ENCODE measurements at places on chromosomes 16 and 17.

- no peak for DNase-seq
These were observed 72.9 kb upstream of the CLEC3A start for GRCh38 chr16:77949445-77949844.

DNA sequence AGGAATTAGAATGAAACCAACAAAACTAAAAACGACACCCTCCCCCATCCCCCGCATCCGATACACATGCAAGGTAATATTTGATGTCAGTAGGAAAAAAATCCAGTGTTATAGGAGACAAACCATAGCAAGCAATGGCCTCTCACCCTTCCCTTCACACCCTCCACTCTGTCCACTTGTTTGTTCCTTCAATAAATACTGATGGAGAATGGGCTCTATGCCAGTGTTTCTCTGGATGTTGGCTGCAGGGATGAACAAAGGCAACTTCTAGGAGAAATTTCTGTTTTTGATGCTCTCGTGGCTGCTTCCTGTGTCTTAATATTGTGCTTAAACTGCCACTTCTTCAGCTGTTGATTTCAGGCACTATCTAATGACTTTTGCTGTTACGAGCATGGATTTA, 98.8 kb downstream of the WWOX start:
- DNase-seq, result no peak

GRCh38 chr17:10271106-10271562, 72.7 kb upstream of the GAS7 start:
- no peak for DNase-seq

DNA sequence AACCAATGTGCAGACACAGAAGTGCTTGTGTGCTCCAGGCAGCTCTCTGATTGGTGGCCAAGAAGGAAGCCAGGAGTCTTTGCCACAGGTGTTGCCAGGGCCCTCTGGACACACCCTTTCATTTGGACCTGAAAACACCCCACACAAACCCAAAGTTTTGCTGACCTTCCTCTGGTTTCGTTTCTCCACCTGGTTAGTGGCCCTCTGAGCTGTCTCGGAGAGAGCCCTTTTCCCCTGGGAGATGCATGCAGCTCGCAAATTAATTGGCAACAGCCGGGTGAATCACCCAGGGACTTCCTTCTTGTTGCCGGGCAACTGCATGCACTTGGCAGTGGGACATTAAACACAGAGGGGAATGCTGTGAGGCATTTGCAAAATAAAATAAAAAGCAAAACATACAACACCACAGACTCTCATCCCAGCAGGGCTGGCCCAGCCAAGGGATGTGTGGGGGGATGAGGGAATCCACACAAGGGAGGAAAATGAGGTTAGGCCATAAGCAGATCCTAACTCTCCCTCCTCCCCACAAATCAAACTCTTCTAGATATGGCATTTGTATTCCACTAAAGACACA, 286.6 kb downstream of the SOX9 start:
- peak; percentile 90 for DNase-seq

DNA sequence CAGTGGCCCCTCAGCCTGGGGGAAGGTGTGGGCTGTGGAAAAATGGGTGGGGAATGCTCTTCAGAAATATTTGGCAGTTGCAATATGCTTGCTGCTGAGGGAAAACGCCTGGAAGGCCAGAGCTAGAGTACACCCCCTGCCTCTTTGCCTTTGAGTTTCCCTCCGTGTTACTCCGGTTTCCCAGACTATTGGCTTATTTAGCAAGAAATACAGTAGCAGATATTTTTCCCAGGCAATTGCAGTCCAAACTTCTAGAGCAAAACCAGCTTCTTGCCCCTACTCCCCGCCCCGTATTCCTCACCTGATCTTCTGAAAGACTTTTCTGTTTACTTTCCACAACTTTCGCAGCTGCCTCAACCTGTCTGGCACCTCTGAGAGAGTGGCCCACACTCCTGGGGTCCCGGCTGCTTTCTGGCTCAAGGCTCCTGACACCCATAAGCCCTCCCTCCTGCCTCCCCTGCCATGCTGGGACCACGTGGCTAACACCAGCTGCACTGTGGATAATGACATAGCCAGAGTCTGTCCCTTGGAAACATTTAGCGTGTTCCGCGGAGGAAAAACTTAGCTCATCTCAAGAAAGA, 45.8 kb upstream of the HELZ start:
- DNase-seq, result no peak

- no peak for DNase-seq
These were observed 3.4 kb downstream of the NOG start for GRCh38 chr17:56596691-56597494.

DNA sequence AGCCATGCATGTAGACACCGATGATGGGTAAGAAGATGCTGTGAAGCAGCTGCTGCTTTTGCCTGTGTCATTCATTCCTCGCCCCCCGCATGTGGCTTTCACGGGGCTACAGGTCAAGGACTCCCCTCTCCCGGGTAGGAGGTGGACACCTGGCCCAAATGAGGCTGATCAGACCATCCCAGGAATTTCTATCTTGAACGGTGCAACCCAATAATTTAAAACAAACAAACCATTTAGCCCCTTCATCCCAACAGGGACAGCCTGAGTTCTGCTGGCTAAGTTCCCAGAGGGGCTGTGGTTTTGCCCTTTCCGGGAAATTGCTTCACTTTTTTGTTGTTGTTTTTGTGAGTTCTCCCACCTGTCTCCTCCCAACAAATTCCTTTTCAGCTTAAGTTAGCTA, 137.7 kb upstream of the CDH5 start:
- DNase-seq, result no peak

DNA sequence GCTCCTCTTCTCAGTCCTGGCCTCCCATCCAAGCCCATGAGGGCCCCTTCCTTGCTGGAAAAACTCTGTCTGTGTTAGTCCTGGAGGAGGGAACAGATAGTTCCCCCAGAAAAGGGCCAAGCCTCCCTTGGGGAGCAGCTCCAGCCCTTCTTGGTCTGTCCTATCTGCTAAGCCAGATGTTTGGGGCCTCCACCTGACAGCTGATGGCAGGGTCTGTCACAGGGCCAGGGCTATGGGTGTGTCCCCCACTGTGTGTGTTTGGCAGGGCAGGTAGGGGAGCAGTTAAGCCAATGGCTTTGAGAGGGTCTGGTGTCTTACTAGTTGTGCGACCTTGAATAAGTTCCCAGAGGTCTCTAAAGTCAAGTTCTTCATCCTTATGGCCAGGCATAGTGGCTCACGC, 13.6 kb upstream of the SLC4A1 start:
- no peak for DNase-seq
